ENCODE measurements at places on chromosomes 7 and 10.

DNA sequence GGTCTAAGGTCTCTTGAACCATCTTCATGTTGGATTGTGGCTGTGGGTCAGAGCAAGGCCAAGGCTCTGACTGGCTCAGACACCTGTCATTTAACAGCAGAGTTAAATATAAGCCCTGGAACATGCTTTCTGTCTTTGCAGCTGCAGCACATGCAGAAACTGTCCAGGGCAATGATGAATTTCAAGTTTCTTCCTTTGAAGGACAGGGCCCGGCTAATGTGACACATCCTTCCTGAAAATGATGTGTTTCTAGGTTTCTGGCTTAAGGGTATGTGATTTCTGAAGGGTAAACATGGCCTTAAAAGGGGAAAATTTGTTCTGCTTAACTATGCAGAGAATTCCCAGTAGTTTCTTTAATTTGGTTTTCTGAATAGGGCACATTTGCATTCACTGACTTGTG, 34.0 kb upstream of the SLC35B4 start:
- no peak for DNase-seq

DNA sequence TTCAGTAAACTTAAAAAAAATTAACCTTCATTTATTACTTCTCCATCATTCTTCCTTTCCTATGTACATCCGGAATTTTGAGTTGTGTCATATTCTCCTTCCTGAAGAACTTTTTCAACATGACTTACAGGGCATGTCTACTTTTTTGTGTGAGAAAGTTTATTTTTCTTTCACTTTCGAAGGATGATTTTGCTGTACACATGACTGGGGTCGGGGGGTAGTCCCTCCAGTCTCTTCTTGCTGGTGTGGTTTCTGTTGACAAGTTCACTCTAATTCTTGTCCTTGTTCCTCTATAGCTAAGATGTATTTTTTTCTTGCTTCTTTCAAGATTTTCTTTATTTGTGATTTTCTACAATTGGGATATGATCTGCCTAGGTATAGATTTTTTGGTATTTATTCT, 55.8 kb downstream of the INPP5A start:
- DNase-seq: no peak

- DNase-seq: no peak
Observed at GRCh38 chr10:126521399-126521798, 133.1 kb upstream of the ADAM12 start.

DNA sequence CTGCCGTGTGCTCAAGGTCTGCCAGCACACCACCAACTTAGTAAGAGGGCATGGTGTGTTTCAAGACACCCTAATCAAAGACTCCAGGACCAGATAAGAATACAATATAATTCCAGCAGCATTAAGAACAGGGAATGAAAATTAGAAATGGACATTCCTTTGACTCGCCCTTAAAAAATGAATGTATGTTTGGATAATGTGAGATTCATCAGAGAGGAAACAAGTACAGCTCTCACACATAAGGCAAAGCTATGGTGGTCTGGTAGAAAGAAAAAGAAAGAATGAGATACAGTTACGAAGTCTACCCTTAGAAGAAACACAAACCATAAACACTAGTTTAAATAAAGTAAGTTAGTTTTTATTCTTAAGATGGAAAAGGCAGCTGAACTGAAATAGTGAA, 174.8 kb upstream of the ANK3 start:
- DNase-seq: no peak

DNA sequence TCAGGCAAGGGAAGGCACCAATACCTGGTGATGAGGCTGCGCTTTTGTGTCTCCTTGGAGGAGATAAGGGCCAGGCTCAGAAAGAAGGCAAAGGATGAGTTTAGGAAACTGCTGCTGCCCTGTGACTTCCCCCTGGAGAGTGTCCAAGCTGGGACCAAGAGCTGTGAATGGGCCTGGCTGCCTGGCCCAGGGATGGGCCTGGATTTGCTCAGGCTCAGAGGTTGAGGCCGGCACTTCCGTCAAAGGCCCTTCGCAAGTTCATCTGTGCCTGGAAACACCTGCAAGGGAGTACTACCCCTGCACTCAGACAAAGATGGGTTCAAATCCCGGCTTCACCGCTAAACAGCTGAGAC, 50.5 kb upstream of the NANOS1 start:
- no peak for DNase-seq

DNA sequence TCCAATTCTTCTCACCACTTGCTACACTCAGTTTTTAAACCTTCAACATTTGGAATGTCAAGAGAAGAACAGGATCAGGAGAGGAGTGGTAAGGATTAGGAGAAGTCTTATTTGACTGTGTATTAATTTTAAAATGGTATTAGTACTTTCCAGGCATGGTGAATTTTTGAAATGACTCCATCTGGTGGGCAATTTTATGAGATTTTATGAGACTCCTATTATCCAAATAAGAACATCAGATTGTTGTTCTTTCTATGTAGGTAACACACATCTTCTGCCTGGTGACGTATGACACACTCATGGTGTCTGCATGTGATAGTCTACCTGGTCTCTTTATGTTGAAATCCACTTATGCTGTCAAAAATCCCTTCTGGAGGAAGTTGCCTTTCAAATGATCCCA, 51.0 kb downstream of the SLC13A1 start:
- no peak for DNase-seq

GRCh38 chr10:13441476-13441875, 87.3 kb downstream of the BEND7 start:
- no peak for DNase-seq

GRCh38 chr10:132538790-132539421, 1.3 kb downstream of the INPP5A start:
- no peak for DNase-seq

GRCh38 chr7:3722396-3722922, 421.4 kb downstream of the SDK1 start:
- DNase-seq: no peak

All from BE2C (cell line).